ENCODE measurements at places on chromosomes 1 and 21.

DNA sequence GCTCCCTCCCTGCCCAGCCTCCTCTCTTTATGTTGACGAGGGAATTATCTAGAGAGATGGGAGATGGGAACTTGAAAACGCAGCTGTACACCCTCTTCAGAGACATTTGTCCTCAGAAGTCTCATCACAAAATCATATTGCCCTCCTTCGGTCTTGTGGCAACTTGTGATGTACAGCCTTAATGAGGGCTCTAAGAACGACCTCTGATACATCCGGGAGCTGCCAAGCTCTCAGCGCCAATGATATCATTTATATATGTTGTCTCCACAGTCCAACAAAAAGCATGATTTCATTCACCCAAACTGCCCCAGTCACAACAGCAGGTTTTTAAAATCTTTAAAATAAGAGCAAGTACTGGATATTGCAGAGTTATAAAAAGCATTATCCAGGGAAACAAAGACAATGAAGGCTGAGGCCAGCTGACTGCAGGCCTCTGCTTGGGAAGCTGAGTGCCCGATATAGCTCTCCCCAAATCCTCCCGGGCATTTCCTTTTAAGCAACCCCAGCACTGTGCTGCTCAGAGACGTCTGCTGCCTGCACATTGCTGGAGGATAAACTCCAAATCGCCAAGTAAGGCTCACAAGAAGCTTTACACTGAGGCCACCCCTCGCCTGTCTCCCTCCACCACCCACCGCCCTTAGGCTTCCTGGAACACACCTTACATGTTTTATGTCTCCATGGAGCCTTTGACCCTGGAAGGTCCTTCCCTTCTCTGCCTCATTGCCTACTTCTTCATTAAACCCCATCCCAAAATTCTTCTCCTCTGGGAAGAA lies 236.1 kb downstream of the C1orf94 start:
- DNase-seq = no peak

DNA sequence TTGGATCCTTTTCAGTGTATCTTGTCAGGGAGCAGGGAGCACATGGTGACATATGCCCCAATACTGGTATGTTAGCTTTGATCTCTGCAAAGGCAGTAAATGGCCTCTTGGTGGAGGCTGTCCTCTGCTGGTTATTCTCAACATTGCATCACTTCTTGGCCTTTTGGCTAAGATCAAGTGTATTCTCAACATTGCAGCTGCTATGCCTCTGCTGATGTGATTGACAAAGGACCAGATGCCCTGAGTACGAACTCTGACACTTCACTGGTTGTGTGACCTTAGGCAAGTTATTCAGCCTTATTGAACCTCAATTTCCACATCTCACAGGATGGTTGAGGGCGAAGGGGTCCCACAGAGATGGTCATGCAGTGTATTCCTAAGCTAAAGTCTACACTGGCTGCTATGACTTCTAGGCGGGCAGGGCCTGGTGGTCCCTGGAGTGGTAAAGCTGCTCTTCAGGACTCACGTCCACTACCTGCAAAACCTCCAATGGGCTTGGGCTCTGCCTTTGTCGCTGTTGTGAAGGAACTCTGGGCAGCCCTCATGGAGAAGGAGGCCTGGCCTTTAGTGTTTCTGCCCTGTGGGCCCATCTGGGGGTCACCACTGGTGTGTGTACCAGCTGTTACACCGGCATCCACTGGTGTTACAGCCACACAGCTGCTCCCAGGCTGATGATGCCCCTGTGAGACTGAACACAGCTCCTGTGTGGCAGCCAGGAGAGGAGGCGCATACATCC lies 64.8 kb downstream of the DNTTIP2 start:
- DNase-seq = no peak

DNA sequence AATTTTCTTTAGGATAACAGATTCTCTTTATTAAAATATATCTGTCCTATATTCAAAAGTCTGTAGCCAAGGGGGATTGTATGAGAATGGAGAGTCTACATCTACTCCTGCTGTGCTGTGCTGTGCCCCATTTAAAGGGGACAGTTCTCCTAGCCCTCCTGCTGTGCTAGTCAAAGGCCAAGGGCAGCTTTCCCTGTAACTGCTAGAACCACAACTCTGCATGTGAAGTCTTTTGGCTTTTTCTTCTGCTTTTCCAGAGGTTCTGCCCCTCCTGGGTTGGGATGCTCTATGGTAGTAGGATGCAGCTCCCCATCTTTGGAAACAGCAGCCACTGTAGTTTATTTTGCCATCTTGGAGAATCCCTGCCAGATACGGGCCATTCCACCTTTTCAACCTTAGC lies 197.5 kb upstream of the JUN start:
- no peak for DNase-seq

GRCh38 chr21:46465651-46466050 lies 7.0 kb downstream of the DIP2A start:
- DNase-seq = no peak

DNA sequence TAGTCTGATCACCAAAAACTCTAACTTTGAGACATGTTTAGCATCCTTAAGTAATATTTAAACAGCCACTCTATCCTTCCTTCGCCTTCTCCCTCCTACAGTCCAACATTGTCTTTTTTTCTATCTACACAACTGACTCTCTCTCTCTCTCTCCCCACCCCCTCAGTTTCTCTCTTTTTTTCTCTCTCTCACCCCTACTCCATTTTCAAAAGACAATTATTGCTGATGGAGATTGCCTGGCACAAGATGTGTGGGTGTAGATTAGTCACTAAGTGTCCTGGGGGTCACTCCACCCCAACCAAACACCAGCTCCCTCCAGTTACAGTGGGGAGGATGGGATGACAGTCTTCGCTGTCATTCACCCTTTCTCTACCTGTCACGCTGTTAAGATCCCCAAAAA lies 94.5 kb upstream of the NFIA start:
- no peak for DNase-seq

- DNase-seq = no peak
These were observed 176.5 kb upstream of the PLXNA2 start for GRCh38 chr1:208420696-208421095.

DNA sequence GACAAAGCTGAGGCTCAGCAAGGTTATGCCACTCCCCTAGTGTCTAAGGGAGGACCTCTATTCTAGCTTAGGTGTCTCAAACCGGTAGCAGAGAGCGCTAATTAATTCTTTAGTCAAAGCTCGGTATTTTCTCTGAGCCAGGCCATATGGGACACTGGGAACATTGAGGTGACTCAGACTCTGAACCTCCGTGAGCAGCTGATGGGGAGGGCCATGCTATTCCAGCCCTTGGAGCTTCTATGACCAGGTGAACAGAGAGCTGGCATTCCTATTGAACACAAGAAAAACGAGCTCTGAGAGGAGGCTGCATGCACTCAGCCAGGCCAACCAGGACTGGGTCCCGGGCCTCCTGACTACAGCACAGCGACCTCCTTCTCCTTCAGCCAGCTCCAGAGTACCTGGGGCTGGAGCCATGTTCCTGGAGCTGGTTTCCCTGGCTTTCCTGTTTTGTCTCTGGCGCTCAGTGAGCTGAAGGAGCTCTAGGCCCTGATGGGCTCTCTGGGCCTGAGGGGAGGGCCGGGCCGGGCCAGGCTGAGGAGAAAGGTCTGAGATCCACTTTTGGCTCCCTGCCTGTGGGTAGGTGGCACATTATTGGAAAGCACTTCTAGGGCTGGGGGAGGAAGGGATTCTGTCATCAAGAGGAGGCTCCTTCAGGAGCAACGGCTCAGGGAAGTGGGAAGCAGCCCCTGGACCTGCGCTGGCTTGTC lies 37.0 kb downstream of the SLC9A1 start:
- DNase-seq = no peak

GRCh38 chr1:203661572-203661971 lies 34.9 kb downstream of the ATP2B4 start:
- no peak for DNase-seq

DNA sequence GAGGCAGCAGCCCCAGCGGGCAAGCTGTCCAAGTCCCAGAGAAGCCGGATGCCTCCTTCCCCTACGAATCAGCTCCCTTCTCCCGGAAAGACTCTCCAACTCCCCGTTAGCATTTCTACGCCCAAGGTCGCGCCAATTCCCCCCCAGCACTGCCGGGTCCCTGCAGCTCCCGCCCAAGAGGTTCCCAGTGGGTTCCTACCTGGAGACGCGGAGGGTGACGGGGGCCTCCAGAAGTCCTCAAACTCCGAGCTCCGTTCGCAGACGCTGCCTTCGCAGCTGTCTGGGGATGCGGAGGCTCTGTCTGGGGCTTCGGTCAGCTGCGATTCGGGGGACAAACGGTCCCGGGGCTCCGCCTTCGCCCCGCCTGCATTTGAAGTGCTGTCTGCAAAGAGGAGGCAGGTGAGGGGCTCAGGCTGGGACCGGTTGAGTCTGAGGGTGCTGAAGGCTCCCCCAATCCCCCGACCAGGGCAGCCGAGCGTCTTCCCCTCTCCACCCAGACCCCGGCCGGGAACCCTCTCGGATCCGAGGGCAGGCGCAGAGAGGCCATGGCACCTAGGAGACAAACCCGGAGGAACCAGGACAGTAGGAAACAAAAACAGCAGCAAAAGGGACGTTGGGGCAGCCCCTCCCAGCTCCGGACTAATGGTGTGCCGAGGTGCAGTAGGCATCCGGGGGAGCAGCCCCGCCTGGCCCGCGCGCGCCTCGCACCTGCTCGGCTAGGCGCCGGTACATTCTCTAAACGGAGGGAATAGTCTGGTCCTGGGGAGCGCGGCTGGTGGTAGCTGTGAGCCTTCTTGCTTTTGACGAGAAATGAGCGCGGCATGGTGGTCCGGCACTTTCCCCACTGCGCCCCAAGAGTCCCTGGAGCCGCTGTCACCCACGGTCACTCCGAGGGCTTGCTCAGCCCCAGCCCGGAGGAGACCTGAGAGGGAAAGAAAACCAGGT lies 3.8 kb downstream of the GFI1 start:
- no peak for DNase-seq

GRCh38 chr1:169312084-169312954 lies 55.3 kb downstream of the NME7 start:
- DNase-seq = peak; percentile 1

DNA sequence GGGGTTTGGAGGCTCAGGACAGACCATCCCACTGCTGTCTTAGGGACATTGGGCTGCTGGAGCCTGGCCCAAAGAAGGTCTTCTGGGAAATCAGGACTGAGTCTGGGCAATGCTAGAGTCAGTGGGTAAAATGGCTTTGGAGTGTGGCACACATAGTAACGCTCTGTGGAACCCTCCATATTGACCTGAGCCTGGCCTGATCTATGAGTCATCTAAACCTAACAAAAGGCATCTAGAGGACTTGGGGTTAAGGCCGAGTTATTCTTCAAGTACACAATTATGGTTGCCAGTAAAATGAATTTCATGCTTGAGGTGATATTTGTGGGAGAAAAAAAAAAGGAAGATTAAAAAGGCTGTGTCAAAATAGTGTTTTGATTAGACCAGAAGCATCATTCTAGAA lies 77.7 kb downstream of the ST6GALNAC5 start:
- DNase-seq = no peak

DNA sequence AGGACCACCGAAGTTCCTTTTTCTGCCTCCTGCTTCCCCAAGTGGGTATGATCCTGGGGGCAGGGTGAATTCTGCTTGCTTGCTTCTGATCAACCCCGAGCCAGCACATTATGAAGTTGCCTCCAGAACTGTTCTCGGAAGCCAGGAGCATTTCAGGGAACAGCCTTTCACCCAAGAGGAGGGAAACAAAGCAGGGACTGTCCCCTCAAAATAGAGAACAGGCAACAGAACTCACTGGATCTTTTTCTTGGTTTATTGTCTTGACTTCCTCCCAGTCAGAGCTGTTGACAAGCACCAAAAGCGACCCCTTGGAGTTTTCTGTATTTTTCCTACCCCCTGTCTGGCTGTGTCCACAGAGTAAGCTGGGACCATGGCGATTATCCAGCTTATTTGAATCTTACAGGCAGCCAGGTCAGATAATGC lies 258.3 kb upstream of the SGIP1 start:
- DNase-seq = no peak

Measured in stimulated activated CD8-positive, alpha-beta memory T cell treated with anti-CD3 and anti-CD28 coated beads, Interleukin-7, amount 100 ng/mL, for 24 hours (primary cell).